Muscle of leg (tissue), 16 donors: ENCODE measurements at places on chromosomes 7 and 10. TPM values are rescaled to one million over a fixed set of nuclear protein-coding genes. Genes with fewer than 3 reads are reported as not detected.

DNA sequence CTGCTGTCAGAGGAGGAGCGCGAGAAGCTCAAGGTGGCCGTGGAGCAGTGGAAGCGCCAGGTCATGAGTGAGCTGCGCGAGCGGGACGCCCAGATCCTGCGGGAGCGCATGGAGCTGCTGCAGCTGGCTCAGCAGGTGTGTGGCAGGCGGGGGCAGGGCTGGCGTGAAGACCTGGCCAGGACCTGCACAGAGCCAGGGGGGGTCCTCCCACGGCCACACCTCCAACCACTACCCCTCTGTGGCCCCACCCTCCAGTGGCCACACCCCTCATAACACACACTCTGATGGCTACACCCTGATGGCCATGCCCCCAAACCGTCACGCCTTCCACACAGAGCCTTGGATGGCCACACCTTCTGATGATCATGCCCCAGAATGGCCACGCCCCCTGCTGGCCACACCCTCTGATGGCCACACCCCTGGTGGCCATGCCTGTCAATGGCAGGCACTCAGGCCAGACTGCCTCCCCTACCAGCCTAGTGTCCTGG lies 23.4 kb upstream of the DPYSL4 start:
- DNase-seq: no peak

GRCh38 chr7:105224884-105225651 lies 163.7 kb downstream of the SRPK2 start:
- DNase-seq: peak; percentile 70

DNA sequence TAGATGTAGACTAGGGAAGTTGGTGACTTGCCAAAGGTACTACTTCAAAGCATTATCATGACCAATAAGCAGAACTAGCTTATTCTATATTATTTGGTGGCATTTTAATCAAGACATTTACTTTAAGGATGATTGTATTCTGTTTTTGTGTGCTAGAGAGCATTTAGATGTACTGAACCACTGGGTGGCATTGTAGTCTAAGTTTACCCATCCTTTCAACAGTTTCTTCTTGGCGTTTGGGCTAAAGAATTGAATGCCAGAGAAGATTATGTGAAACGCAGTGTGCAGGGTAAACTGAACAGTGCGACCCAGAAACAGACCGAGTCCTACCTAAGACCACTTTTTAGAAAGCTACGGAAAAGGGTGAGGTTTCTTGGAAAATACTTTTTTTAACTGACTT lies 26.8 kb downstream of the PRPF18 start:
- peak; percentile 84 for DNase-seq

GRCh38 chr10:97882142-97883091 lies 32.8 kb downstream of the GOLGA7B start:
- no peak for DNase-seq

- DNase-seq: peak; percentile 15
Measured at GRCh38 chr7:29337546-29338116, 143.1 kb downstream of the CHN2 start.

GRCh38 chr7:80816806-80817205 lies 102.0 kb downstream of the SEMA3C start:
- DNase-seq: no peak

Gene BTBD16
- not detected for polyA plus RNA-seq

Gene AGR2
- polyA plus RNA-seq: 6.2 TPM
